ENCODE measurements at places on chromosomes 16 and 17. TPM values are rescaled to one million over a fixed set of nuclear protein-coding genes. Genes with fewer than 3 reads are reported as not detected.

The CDH3 gene
- 52.2 TPM for total RNA-seq

- peak overlapping the region; percentile 47 for H3K4me3 ChIP-seq
- peak; percentile 93 for DNase-seq
- no peaks in the 10 kb centered on the region for H3K36me3 ChIP-seq
- H3K27me3 ChIP-seq: no peaks in the 10 kb centered on the region
Measured at GRCh38 chr17:64975318-64976087, 56.2 kb upstream of the LRRC37A3 start.

DNA sequence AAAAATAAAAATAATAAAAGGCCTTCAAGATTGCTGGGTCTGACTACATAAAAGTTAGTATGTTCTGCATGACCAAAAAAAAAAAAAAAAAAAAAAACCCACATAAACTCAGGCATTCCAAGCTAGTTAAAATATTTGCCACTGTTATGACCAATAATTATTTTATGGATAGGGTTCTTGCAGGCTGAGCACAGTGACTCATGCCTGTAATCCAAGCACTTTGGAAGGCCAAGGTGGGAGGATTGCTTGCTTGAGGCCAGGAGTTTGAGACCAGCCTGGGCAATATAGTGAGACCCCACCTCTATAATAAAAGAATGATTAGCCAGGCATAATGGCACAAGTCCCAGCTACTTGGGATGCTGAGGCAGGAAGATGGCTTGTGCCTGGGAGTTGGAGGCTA is 8.1 kb downstream of the SCNN1B start:
- no peaks in the 10 kb centered on the region for H3K4me1 ChIP-seq
- H3K27ac ChIP-seq: no peak overlapping the region
- no peaks in the 10 kb centered on the region for H3K36me3 ChIP-seq
- no peaks in the 10 kb centered on the region for H3K27me3 ChIP-seq

GRCh38 chr17:8131844-8132441 is 8.0 kb upstream of the HES7 start:
- H3K36me3 ChIP-seq: no peaks in the 10 kb centered on the region
- no peaks in the 10 kb centered on the region for H3K4me1 ChIP-seq
- no peak overlapping the region for H3K4me3 ChIP-seq
- no peaks in the 10 kb centered on the region for H3K27me3 ChIP-seq

- no peak for DNase-seq
- H3K4me1 ChIP-seq: peaks cover 2% of the 10 kb centered on the region
- no peaks in the 10 kb centered on the region for H3K36me3 ChIP-seq
Measured at GRCh38 chr17:81102352-81102751, 63.0 kb upstream of the PVALEF start.

- no peak overlapping the region for H3K4me3 ChIP-seq
- no peak for DNase-seq
- H3K27me3 ChIP-seq: no peaks in the 10 kb centered on the region
- H3K4me1 ChIP-seq: peaks cover 2% of the 10 kb centered on the region
Measured at GRCh38 chr16:19765860-19766553, 47.9 kb downstream of the IQCK start.

The GRB2 gene
- total RNA-seq: 62.6 TPM
